ENCODE measurements at places on chromosomes 7 and 10.
A peak's percentile ranks its signal among the peaks of the same experiment; 100 is the strongest.

- DNase-seq, result peak; percentile 78
Observed at GRCh38 chr7:101017064-101017777, 2.7 kb upstream of the MUC17 start.

- DNase-seq, result no peak
Observed at GRCh38 chr10:129863201-129863663, 100.8 kb downstream of the EBF3 start.

DNA sequence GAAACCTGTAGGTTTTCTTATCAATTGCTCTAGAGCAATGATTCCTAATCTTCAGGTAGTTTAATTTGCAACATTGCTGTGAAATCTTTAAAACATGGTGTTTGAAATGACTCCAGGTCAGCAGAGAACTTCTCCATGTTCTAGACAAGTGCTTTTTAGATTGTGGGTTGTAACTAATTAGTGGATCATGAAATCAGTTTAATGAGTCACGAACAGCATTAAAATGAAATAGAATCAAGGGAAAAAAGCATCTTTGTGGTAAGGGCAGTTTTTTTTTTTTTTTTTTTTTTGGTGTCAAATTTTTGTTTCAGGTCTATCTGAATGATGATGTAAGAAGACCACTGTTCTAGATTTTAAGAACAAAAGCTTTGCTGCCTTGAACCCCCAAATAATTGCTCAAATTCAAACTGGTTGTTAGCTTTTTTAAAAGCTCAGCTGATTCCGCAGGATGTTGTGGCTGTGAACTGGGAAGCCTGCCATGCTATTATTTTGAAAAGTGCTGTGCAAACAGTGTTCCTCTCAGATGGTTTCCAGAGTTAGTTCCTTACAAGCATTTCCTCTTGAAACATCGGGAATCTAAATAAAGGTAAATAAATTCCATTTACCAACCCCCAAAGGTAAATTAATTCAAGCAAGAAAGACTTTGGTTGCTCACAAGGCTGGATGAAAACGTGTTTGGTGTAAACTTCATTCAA, 13.1 kb upstream of the PDK4 start:
- DNase-seq, result peak; percentile 86

DNA sequence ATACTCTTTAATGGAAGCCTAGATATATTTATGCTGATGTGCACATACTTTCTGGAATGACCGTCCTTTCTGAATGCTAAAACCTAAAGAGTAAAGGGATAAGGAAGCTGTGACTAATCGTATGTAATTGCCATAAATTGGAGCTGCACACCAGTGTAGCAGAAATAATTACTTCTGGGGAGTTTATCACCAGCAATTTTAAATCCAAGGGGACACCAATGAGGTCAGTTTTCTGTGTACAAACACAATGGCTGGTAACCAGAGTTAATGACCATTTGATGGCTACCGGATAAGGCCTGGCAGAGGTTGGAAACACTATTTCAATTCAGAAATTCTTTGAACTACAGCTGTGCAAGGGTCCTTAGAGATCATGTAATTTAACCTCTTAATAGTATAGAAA, 670.1 kb downstream of the REEP3 start:
- DNase-seq, result peak; percentile 1

GRCh38 chr10:110774069-110775019, 97.4 kb upstream of the PDCD4 start:
- DNase-seq, result peak; percentile 83

All from renal cortical epithelial cell (primary cell).